CD4-positive, alpha-beta T cell treated with Interleukin-15 for 4 hours (primary cell): ENCODE measurements at places on chromosomes 5 and 9.

DNA sequence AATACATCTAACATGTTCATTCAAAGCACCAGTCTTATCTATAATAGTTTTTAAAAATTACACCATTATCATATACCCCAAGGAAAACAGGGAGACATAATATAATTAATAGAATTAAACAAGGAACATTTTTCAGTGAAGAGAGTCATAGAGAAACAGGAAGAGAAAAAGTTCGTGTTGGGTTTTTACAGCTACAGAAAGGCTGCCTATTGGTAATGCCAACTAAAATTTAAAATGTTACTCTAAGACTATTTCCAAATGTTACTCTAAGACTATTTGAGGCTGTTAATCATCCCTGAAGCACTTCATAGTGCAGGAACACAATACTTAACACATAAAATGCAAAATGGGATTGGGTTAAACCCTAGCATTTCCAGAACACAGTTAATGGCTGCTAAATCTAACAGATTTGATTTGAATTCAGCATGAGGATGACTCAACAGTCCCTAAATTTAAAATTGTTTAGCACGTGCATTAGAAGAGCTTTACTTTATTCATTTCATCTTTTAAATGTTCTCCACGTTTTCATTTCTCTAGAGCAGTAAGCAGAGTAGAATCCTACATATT is 54.5 kb downstream of the OXCT1 start:
- DNase-seq = no peak

DNA sequence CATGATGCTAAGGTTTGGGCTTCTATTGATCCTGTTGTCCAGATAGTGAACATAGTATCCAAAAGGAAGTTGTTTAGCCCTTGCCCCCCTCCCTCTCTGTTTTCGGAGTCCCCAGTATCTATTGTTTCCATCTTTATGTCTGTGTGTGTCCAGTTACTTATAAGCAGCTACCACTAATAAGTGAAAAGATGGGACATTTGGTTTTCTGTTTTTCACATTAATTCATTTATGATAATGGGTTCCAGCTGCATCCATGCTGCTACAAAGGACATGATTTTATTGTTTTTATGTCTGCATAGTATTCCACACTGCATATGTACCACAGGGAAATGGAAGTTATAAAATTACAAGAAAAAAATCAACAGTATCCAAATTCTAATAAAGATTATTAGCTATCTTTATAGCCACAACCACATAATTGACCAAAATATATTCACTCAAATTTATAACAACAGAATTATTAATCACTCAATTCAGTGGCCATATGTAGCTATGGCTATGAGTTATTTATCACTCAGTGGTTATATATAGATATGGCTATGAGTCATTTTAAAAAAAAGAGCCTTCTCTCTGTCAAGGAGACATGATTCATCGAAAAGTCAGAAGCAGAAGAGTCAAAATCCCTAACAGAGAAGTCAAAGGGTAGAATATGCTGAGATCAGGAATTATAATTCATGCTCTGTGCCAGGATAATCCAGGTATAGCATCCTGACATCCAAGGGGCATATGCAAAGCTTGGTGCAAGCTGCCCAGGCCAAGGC is 367.5 kb downstream of the DEPDC1B start:
- DNase-seq = no peak

- no peak for DNase-seq
Observed at GRCh38 chr5:61910771-61911170, 395.2 kb upstream of the KIF2A start.

DNA sequence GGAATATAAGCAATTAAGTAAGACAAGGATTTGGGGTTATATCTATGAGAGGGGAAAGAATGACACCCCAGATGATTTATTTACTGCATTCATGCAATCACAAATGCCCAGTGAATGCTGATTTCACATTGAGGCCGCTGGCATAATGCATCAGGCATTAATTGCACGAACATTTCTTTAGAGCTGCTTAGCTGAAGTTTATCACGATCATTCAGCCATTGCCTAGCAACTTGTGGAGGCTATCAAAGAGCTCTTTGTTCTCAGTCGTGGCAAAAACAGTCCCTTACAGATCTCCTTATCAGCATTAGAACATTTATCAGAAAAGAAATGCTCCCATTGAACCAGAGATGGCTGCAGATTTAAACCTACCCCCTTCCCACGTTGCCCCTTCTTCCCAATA is 88.7 kb upstream of the PRRC1 start:
- no peak for DNase-seq

- no peak for DNase-seq
Observed at GRCh38 chr5:180575571-180575970, 15.7 kb downstream of the SCGB3A1 start.

DNA sequence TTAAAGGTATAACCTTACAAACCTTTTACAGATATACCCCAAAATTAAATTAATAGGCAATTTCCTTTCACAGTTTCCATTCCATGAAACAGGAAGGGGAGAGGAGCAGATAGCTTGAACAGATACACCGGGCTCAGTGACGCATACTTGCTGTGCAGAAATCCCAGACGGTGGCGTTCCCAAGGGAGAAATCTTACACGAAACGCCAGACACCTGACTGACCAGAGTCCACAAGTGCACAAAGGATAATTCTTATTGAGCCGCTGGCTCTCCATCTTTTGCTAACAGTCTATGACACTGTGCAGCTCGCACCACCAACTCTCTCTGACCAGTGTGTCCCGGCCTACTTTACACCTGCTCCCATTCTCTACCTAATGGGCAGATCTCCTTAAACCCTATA is 37.4 kb downstream of the PTCH1 start:
- DNase-seq = no peak

DNA sequence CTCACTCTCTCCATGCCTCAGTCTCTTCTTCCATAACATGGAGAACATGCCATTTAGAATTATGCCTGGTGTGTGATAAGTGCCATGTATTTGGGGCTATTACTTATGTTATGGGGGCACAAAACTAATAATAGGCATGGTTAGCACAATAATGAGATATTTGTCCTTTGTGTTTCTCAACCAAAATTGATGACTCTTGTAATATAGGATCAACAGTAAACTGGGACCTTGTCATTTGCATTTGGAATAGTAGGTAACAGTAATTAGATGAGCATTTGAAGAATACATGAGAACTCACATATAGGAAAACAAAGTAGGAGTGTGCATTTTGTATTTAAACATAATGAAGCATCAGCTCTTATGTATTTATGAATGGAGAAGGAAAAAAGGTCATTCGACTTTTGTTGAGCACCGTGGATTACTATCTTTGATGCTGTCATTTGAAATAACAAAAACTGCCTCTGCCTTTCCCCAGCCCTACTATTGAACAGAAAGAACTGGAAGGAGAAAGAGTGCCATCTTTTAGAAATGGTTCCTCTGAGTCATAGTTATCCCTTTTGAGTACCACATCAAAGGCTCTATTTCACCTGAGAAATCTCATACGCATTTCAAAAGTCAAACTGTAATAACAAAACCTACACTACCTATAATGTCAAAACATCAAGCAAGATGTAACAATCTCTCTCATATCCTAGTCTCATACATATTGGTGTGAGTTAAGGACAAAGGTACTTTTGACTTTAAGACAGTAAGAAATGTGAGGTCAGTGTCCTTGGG is 655.2 kb downstream of the PDE4D start:
- no peak for DNase-seq

GRCh38 chr9:124752967-124753366 is 18.1 kb downstream of the NR6A1 start:
- no peak for DNase-seq

DNA sequence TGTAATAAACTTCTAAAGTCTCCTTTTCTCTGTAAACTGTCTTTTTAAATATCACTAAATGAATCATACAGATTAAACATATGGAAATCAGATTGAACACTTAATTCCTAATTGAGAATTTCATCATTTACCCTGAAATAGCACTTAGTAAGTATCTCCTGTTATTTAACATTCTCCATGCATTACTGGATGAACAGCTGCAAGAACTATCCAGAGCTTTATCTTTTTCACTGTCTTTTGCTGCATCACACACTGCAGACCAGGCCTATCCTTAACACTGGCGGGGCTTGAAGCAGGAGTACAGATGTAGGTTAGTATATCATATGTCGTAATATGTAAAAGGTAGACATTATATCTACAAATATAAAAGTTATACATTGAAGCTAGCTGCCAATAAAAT is 108.7 kb upstream of the EFNA5 start:
- no peak for DNase-seq

DNA sequence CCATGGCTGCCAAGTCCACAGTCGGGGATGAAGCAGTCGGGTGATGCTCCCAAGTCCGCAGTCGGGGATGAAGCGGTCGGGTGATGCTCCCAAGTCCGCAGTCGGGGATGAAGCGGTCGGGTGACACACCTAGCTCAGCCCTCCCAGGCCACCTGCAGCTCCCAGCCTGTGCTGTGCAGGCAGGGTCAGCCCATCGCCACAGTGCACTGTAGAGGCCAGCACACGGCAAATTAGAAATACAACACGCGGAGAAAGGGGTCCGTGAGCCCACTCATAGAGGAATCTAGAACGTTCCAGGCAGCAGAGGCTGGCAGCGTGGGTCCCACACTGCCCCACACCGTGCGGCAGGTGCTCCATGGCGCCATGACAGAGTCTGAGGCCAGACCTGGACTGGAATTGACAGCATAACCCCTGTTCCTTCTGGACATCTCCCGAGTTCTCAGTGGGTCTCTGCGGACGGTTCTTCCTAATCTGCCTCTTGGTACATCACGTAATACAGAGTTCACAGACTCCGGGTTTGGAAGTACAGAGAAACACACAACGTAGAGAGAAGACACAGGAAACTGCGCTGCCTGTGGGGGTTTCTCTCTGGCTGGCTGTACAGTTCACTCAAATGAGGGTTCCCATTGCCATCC is 7.7 kb upstream of the EXOC3 start:
- DNase-seq = no peak
